ENCODE measurements at places on chromosomes 6 and 20. TPM values are rescaled to one million over a fixed set of nuclear protein-coding genes. Genes with fewer than 3 reads are reported as not detected.

DNA sequence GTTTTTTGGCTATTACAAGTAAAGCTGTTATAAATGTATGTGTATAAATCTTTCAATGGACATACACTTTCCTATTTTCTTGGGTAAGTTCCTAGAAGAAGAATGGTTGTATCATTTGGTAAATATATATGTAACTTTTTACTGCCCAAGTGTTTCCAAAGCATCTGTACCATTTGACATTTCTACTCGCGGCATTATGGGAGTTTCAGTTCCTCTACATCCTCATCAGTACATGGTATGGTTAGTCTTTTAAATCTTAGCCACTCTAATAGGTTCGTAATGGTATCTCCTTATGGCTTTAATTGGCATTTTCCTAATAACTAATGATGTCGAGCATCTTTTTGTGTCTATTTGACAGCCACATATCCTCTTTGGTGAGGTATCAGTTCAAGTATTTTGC, 12.9 kb downstream of the SNPH start:
- no peak for DNase-seq

Gene ATP6V1G2
- 2.3 TPM for total RNA-seq

Gene RNF217
- total RNA-seq: 8.0 TPM

- DNase-seq: peak; percentile 70
These were observed 49.3 kb upstream of the MYL9 start for GRCh38 chr20:36491901-36492617.

DNA sequence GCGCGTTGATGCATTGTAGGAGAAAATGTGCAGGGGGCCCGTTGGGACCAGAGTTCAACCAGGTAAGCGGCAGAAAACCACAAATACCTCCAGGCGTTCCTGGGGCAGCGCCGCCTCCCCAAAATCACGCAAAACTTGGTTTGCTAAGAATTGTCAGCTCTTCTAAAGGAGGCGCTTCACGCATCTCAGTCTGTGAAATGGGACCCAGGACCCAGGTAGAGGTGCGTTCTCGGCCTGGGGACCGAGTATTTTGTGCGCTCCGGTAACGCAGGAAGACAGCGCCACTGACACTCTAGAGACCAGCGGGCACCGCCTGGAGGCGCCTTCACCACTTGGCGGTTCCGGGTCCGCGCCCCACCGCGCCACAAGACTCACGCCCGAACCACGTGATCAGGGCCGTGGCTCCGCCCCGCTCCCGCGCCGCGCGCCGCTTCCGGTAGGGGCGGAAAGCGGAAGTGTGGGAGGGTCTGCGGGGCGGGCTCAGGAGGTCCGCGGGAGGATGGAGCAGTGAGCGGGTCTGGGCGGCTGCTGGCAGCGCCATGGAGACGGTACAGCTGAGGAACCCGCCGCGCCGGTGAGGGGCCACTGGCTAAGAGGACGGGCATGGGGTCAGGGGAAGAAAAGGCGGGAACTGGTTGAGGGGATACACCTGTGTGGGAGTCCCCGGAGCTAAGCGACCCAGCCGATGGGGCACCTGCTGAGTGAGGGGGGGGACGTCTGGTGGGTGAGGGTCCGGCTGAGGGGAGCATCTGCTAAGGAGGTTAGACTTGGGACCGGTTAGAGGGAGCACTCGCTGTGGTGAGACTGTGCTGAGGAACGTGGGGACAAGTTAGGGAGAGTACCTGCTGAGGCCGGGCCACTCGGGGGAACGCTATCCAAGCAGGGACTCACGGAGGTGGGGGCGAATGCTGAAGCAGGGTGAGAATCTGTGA, at the start of gene STK4:
TSS of gene STK4 (plus strand) at position 483 of the 932 bp plus-strand sequence. CDS start at position 540, 57 bp downstream.
- DNase-seq: peak; percentile 94

- no peak for DNase-seq
These were observed 70.7 kb downstream of the SLX4IP start for GRCh38 chr20:10505827-10506226.

DNA sequence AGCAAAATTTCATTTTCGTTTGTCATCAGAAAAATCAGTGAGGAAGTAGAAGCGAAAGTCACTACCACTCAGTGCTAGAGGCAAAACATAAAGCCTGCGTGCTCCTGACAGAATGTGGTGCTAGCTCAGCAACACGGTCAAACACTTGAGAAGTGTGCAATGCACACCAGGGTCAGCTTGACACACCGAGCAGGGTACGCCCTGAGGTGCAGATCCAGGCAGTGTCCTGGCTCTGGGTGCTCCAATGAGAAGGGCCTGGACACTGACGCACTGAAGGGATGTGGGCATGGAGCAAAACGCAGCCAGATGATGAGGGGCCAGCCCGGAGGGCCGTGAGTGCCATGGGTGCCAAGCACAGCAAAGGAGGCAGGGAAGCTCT, 5.9 kb downstream of the RNASET2 start:
- DNase-seq: no peak

Gene BTNL2
- not detected for total RNA-seq

DNA sequence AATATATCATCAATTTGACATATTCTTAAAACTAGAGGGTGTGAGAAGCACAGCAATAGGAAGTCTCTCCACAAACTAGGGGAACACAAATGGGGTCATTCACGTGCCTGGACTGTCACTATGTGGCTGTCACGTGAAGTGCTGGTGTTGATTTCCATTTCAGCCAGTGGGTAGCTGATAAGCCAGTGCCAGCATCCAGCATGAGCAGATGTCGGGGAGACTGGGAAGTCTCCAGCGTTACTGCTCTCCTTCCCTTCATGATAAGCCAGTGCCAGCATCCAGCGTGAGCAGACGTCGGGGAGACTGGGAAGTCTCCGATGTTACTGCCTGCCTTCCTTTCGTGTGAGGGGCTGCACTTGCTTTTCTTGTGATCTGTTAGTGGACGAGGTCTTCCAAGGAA, 5.6 kb upstream of the SLC17A9 start:
- DNase-seq: no peak

Gene PLA2G7
- total RNA-seq: 0.59 TPM

Gene PPP1R10
- 36.8 TPM for total RNA-seq

DNA sequence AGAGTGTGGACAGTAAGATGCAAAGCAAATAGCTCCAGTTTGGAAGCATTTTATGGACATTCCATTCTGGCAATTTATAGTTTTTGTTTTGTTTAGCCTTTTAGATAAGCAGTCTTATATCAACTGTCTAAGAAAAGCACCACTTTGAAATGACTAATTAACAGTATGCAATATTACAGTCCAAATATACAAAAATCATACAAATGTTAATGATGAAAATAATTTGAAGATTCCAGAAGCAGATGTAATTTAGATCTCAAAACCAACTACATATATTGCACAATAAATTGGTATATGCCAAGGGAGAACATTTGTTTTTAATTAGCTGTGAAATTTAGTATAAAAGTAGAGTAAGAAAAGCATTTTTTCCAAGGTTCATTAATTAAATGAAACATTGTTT, 158.8 kb downstream of the KIF6 start:
- no peak for DNase-seq

- DNase-seq: no peak
These were observed 835 bp downstream of the PRR18 start for GRCh38 chr6:166307082-166308032.

Gene CLIC5
- 0.10 TPM for total RNA-seq

GRCh38 chr6:88614316-88614877, 349.0 kb downstream of the RNGTT start:
- DNase-seq: no peak
